Dorsolateral prefrontal cortex (tissue), 122 donors: ENCODE measurements at places on chromosomes 3 and 15.
A peak's percentile ranks its signal among the peaks of the same experiment; 100 is the strongest.

GRCh38 chr3:127903611-127904375 is 11.2 kb upstream of the KBTBD12 start:
- DNase-seq = no peak

- no peak for DNase-seq
Measured at GRCh38 chr3:127620637-127621375, 8.2 kb upstream of the PODXL2 start.

DNA sequence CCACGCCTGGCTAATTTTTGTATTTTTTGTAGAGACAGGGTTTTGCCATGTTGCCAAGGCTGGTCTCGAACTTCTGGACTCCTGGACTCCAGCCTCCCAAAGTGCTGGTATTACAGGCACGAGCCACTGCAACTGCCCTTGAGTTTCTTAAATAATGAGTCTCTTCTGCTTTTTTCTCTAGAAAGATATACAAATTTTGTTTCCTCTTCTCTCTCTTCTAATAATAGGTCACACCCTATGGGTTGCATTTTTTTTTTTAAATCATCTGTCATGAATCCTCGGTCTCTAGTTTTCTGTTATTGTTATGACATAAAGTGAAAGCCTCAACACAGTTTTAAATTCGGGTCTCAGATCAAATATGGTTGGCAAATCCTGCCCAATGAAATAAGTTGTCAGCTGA is 111.2 kb downstream of the IL12A start:
- DNase-seq = no peak

DNA sequence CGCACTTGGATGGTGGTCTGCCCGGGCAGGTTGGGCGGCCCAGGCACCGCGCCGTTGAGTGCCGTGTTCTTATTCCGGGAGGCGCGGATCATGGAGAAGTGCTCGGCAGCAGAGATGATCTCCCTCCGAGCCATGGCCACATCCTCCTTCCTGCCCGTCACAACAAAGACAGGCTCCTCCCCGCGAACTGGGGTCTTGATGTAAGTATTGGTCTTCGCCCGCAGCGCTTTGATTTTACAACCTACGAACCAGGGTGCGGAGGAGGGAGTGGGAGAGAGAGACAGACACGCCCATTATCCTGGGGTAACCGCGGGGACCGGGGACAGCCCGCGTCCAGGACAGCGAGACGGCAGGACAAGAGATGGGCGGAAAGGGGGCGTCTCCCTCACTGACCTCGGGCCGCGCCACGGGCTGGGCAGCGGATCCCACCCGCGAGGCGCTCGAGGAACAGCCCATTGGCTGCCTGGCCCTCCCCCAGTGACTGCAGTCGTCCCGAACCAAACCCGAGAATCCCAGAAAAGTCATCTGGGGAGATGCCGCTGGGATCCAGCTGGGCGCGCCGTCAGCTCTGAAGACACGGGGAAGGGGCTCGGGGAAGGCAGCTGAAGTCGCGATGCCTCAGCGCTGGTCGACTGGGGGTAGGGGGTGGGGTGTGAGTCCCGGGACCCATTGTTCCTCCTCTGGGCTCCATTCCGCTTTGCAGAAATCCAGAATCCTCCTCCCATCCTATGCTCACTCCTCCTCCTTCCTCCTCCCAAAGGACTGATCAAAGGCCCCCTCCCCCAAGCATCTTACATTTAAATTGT is 1.2 kb downstream of the MEX3B start:
- DNase-seq = peak; percentile 50

DNA sequence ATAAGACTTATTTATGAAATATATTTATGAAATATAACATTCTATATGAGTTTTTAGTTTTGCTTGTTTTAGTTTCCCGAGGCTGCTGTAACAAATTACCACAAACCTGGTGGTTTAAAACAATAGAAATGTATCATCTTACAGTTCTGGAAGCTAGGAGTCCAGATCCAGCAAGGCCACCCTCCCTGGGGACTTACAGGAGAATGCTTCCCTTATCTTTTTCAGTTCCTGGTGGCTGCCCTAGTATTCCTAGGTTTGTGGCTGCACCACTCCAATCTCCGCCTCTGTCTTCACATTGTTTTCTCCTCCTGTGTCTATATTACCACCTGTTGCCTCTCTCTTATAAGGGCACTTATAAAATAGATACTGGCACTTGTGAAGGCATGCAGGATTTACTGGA is 877.8 kb downstream of the TUSC7 start:
- DNase-seq = no peak
